Panc1 (cell line): ENCODE measurements at places on chromosomes 5 and 9. TPM values are rescaled to one million over a fixed set of nuclear protein-coding genes. Genes with fewer than 3 reads are reported as not detected.

RARS1 gene
- total RNA-seq, result 128 TPM

PSMB7 gene
- total RNA-seq, result 167 TPM

PLCXD3 gene
- total RNA-seq, result 0.10 TPM

SPINK13 gene
- not detected for total RNA-seq

DNA sequence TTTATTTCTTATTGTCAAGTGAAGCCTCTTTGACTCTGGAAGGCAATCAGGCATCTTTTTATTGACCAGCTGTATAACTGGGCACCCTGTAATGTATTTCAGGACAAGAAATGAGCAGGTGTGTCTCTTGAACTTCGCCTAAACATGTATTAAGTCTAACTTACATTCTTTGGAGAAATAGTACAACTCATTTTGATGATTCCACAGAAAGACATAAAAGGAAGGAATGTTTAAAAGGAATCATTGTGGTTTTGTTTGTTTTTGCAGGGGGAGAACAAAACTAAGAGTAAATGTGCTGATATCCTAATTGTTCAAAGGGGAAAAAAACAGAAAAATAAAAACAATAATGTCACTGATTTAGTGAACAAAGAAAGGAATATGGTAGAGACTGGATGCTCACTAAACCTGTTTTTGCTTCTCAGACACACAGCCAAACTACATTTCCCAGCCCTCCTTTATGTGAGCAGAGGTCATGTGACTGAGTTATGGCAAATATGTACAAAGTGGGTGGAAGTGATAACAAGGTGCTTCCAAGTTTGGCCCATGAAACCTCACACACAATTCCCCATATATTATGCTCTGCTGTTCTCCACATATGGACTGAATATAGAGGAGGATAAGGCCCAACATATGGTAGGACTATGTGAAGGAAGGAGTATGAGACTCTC lies 150.6 kb upstream of the ACOT12 start:
- no peak overlapping the region for H3K27ac ChIP-seq
- no peaks in the 10 kb centered on the region for H3K4me1 ChIP-seq

DNA sequence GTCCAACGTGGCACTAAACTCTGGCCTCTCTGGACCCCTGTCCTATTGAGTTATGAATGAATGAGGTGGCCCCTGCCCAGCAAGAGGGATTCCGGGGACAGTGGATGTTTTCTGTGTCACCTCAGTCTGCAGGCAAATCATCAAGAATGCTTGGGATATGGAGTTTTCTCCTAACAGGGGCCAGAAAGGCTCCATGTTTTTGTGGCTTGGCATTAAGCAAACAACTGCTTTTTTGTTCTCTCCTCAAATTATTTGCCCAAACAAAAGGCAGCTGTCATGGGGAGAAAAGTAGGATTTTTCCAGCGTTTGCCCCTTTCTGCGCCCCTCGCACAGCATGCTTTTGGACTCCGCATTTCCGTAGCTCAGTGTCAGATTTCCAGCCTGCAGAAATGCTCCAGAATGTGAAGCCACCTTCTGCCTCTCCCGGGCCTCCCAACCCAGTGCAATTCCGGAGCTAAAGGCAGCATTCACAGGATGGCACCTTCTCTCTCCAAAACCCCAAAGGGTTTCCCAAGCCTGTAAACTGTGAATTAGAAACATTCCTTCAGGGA lies 553.3 kb downstream of the CCDC171 start:
- no peaks in the 10 kb centered on the region for H3K27me3 ChIP-seq
- no peak overlapping the region for H3K27ac ChIP-seq
- DNase-seq, result no peak
- H3K4me3 ChIP-seq, result no peak overlapping the region
- H3K4me1 ChIP-seq, result no peaks in the 10 kb centered on the region
- H3K36me3 ChIP-seq, result no peaks in the 10 kb centered on the region

DNA sequence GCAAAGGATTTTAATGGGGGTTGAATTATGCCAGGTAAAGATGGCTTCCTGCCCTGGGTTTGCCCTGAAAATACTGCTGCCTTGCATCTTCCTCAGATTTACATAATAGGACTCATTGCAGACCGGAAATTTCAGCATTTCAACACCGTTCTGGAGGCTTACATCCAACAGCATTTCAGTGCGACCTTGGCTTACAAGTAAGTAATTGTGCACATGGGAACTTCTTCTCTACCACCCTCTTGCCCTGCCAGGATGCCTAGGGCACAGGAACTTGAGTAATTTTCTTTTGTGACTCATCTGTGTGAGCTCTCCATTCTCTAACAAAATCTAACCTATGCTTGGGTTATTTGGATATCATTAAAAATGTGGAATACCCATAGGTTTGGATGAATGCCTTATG lies 80.2 kb downstream of the DOCK2 start:
- H3K27me3 ChIP-seq, result no peaks in the 10 kb centered on the region
- no peak overlapping the region for H3K27ac ChIP-seq
- H3K4me1 ChIP-seq, result no peaks in the 10 kb centered on the region
- no peak for DNase-seq

DNA sequence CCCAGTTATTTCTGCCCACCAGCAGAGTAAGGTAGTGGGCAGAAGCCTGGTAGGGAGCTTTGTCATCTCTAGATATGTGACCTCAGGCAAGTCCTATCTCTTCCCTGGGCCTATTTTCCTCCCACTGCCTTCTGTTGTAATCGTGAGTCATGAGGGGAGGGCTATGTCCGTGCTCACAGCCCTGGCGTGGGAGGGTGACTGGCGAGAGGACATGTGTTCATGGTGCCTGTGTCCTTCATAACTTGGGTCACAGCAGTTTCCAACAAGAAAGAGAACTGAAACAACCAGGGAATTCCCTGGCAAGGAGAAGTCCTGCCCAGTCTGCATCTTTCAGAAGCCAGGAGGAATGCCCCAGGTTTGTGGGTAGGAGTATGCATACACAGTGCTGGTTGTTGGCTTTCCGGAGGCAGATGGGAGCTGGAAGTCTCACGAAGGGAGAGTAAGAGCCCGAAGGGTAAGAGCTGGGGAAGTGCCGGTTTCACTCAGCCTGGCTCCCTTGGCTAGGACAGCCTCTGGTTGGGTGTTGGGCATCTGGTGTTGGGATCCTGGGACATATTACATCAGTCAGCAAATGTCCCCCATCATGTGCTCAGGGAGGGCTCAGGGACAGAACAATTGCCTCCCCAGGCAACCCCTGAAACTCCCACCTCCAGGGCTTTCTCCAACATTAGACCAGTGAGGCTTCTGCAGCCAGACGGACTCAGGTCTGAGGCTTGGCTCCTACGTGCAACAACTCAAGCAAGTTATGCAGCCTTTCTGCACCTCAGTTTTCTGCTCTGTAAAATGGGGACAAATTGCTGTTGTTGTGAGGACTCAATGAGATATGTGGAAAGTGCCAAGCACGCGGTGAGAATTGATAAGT lies 4.3 kb upstream of the TIFAB start:
- peaks cover 15% of the 10 kb centered on the region for H3K27me3 ChIP-seq
- 0 out of 2 replicates have a peak, but pooled peaks cover 4% of the 10 kb centered on the region for H3K4me1 ChIP-seq
- no peak overlapping the region for H3K27ac ChIP-seq
- DNase-seq, result no peak
- H3K36me3 ChIP-seq, result no peaks in the 10 kb centered on the region
- no peak overlapping the region for H3K4me3 ChIP-seq

GRCh38 chr5:9739135-9739534 lies 109.0 kb upstream of the TAS2R1 start:
- H3K4me3 ChIP-seq, result no peak overlapping the region
- no peak overlapping the region for H3K27ac ChIP-seq
- no peaks in the 10 kb centered on the region for H3K4me1 ChIP-seq
- DNase-seq, result no peak
- no peaks in the 10 kb centered on the region for H3K27me3 ChIP-seq

DNA sequence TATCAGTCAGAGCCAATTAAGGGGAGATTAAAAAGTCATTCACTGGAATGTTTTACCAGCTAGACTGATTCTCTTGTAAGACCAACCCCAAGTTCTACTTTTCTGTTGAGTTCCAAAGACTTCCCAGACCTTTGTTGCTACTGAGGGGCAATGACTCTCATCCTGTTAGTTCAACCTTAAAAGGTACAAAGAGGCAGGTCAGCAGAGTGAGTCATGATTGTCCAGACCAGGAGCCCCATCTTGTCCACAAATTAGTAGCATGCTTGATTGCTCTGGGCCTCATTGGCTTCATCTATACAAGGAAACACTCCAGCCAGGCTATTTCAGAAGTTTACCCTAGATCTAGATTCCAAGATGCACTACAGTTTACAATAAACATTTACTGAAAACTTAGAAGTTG lies 79.9 kb upstream of the IL7R start:
- H3K4me1 ChIP-seq, result no peaks in the 10 kb centered on the region
- no peak overlapping the region for H3K27ac ChIP-seq
- no peaks in the 10 kb centered on the region for H3K27me3 ChIP-seq
- no peaks in the 10 kb centered on the region for H3K36me3 ChIP-seq

- no peak for DNase-seq
- no peaks in the 10 kb centered on the region for H3K36me3 ChIP-seq
- no peak within 1 kb of the TSS for H3K27ac ChIP-seq
- no peaks in the 10 kb centered on the region for H3K4me1 ChIP-seq
- no peaks in the 10 kb centered on the region for H3K27me3 ChIP-seq
These were observed at the start of gene SMIM33 for GRCh38 chr5:139470821-139471300. SMIM33 (plus strand) TSS chr5:139471004; CDS start chr5:139471122, 118 bp downstream.

DNA sequence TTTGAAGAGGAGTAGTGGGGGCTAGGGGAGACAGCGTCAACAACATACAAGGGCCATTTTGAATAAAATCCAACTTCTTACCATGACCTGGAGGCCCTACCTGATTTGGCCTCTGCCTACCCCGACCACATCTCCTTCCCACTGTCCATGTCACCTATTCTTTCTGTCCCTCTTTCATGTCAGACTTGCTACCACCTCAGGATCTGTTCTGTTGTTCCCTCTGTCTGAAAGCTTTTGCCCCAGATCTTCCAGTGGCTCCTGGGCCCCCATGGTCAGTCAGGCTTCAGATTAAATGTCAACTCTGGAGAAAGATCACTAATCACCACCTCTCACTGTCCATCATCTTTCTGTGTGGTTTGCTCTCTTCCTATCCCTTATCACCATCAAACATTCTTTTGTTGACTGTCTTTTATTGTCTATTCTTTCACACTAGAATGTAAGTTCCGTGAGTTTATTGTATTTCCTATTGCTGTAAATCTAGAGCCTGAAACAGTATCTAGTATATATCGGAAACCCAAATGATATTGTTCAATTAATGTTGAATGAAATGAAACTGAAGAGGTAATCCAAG lies 31.2 kb upstream of the APC start:
- peaks cover 21% of the 10 kb centered on the region for H3K4me1 ChIP-seq
- no peak for DNase-seq
- H3K27ac ChIP-seq, result peak overlapping the region; percentile 93
- H3K27me3 ChIP-seq, result no peaks in the 10 kb centered on the region
- H3K36me3 ChIP-seq, result no peaks in the 10 kb centered on the region; the same call in 1 of the 2 replicates

- H3K4me3 ChIP-seq, result no peak overlapping the region
- H3K4me1 ChIP-seq, result no peaks in the 10 kb centered on the region
- DNase-seq, result no peak
- no peaks in the 10 kb centered on the region for H3K36me3 ChIP-seq
- no peaks in the 10 kb centered on the region for H3K27me3 ChIP-seq
- no peak overlapping the region for H3K27ac ChIP-seq
These were observed 79.7 kb upstream of the ZNF366 start for GRCh38 chr5:72586788-72587530.

GRCh38 chr9:81112627-81113452 lies 576.5 kb downstream of the TLE1 start:
- no peaks in the 10 kb centered on the region for H3K36me3 ChIP-seq
- H3K27me3 ChIP-seq, result no peaks in the 10 kb centered on the region
- no peak overlapping the region for H3K27ac ChIP-seq
- DNase-seq, result no peak

GRCh38 chr5:44847206-44847852 lies 38.6 kb downstream of the MRPS30 start:
- H3K4me3 ChIP-seq, result no peak overlapping the region
- no peaks in the 10 kb centered on the region for H3K4me1 ChIP-seq
- no peaks in the 10 kb centered on the region for H3K27me3 ChIP-seq
- DNase-seq, result no peak

DNA sequence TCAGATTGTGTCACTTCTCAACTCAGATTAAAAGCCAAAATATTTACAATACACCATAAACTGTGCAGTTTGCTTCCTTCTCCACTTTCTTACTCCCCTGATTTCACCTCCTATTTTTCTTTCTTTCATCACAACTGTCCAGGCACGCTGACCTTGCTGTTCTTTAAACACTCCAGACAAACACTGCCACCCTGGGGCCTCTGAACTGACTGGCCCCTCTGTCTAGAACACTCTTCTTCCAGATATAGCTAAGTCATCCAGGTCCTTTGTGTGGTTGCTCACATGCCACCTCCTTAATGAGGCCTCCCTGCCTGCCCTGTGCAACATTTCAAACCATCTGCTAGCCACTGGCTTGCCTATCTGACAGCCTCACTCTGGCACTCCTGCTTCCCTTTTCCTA lies 46.6 kb downstream of the ATG10 start:
- no peaks in the 10 kb centered on the region for H3K27me3 ChIP-seq
- no peak overlapping the region for H3K27ac ChIP-seq
- H3K4me3 ChIP-seq, result no peak overlapping the region
- no peak for DNase-seq
- H3K4me1 ChIP-seq, result no peaks in the 10 kb centered on the region
- H3K36me3 ChIP-seq, result no peaks in the 10 kb centered on the region

DNA sequence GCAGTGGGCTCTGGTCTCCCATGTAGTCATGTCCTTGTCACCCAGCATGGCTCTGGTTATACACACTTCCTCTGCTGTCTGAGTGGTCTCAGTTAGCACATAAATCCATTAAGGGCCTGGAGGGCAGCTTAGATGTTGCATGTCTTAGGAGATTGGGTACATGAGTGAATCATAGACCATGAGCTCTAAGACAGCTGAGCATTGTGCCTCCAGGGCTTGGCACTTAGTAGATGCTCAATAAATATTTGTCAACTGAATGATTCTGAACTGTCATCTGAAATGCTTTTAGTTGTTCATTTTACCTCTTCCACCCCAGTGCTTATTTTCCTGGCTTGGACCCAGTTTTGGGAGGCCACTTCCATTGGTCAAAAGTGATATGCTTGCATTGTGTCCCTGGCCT lies 135.6 kb downstream of the BOD1 start:
- no peaks in the 10 kb centered on the region; the same call in 1 of the 2 replicates for H3K4me1 ChIP-seq
- no peak overlapping the region for H3K27ac ChIP-seq
- no peaks in the 10 kb centered on the region for H3K27me3 ChIP-seq
- H3K4me3 ChIP-seq, result no peak overlapping the region
- no peak for DNase-seq

DNA sequence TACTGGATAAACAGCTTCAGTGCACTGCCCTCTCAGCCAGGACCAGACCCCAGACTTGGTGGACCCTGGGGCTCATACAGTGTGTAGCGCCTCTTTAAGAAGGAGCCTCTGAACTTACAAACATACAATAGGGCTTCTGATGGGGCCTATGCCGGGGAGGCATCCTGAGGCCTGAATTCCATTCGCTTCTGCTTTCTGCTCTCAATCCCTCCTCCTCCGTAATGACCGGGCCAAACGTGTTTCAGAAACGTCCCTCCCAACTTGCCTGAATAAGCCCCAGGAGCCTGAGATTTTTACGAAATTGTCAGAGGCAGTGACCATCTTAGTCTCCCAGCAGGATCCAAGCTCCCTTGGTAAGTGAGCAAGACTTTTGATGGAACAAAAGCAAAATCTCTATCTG lies 128.1 kb upstream of the BOD1 start:
- H3K27ac ChIP-seq, result no peak overlapping the region
- H3K36me3 ChIP-seq, result no peaks in the 10 kb centered on the region
- no peaks in the 10 kb centered on the region for H3K27me3 ChIP-seq
- H3K4me1 ChIP-seq, result no peaks in the 10 kb centered on the region
